T-cell (primary cell): ENCODE measurements at places on chromosomes 7 and 10.
A peak's percentile ranks its signal among the peaks of the same experiment; 100 is the strongest.

GRCh38 chr10:8489823-8490222 lies 435.3 kb downstream of the GATA3 start:
- no peak for DNase-seq

DNA sequence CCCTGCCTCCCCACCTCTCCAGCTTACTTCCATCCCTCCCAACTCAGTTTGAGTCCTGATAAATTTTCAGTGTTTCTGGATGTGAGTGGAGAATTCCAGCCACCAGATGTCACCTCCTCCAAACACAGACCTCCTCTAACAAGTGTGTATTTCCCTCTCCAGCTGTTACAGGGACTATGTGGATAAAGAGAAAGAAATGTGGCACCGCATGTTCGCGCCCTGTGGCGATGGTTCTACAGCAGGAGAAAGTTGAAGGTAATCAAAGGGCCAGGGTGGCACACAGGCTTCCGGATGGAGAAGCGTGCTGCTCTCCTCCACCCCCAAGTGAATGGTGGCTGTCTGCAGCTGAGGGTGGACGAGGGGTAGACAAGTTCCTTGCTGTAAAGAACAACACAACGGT lies 14.7 kb downstream of the FKBP6 start:
- DNase-seq = no peak

DNA sequence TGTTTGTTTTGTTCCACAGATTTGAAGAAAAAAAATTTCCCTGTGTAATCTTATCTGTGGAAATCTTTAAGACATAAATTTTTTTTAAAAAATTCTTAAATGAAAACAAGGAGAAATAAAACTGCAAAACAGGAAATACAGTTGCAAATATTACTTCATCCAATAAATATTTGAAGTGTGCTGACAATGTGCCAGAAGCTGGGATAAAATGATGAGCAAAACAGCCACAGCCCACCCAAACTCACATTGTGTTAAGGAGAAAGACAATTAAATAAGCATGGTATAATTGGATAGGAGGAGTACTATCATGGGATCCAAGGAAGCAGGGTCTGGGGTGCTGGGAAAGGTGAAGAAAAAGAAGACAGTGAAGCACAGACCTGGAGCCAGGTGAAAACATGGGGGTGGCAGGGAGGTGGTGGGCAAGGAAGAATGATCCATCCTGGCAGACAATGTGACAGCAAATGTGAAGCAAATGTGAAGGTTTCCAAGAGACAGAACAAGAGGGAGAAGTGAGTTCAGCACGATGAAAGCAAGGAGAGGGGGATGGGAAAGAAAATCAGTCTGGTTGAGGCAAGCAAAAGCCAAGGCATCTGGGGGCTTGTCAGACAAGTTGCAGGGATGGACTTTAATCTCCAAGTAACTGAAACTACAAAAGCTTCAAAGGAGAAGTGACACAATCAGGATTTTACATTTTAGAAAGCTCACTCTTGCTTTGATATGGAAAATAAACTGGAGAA lies 135.9 kb downstream of the HIBADH start:
- DNase-seq = no peak

DNA sequence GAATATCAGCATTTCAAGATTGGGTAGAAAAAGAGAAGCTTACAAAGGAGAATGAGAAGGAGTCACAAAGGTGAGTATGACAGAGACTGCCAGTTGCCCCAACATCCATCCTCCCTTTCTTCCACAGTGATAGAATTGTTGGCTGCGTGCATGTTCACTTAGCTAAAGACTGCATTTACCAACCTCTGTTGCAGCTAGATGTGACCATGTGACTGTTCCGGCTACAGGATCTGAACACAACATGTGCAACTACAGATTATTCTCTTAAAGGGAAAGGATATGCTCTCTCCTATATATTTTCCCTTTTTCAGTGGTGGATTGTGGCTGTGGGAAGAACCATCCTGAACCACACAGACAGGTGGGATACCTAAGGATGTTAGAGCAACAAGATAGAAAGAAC lies 60.5 kb upstream of the ZNRF2 start:
- no peak for DNase-seq

GRCh38 chr7:142957723-142958122 lies 4.4 kb downstream of the KEL start:
- no peak for DNase-seq

- DNase-seq = no peak
Observed at GRCh38 chr10:80908611-80909010, 370.9 kb downstream of the SH2D4B start.

- DNase-seq = no peak
Observed at GRCh38 chr7:131961054-131961680, 404.7 kb upstream of the PODXL start.

GRCh38 chr10:101611096-101611905 lies 23.2 kb downstream of the DPCD start:
- no peak for DNase-seq

GRCh38 chr10:127576051-127576450 lies 26.9 kb downstream of the NPS start:
- no peak for DNase-seq

- no peak for DNase-seq
Observed at GRCh38 chr7:18499407-18500177, 4.0 kb downstream of the HDAC9 start.

- no peak for DNase-seq
Observed at GRCh38 chr10:3806603-3807002, 21.6 kb upstream of the KLF6 start.

- no peak for DNase-seq
Observed at GRCh38 chr10:70499836-70500167, 21.2 kb downstream of the PALD1 start.

GRCh38 chr10:91974960-91975359 lies 51.4 kb downstream of the BTAF1 start:
- DNase-seq = no peak

GRCh38 chr10:77359950-77360520 lies 277.6 kb downstream of the KCNMA1 start:
- DNase-seq = no peak

GRCh38 chr7:142181966-142182365 lies 70.4 kb downstream of the MGAM2 start:
- no peak for DNase-seq

DNA sequence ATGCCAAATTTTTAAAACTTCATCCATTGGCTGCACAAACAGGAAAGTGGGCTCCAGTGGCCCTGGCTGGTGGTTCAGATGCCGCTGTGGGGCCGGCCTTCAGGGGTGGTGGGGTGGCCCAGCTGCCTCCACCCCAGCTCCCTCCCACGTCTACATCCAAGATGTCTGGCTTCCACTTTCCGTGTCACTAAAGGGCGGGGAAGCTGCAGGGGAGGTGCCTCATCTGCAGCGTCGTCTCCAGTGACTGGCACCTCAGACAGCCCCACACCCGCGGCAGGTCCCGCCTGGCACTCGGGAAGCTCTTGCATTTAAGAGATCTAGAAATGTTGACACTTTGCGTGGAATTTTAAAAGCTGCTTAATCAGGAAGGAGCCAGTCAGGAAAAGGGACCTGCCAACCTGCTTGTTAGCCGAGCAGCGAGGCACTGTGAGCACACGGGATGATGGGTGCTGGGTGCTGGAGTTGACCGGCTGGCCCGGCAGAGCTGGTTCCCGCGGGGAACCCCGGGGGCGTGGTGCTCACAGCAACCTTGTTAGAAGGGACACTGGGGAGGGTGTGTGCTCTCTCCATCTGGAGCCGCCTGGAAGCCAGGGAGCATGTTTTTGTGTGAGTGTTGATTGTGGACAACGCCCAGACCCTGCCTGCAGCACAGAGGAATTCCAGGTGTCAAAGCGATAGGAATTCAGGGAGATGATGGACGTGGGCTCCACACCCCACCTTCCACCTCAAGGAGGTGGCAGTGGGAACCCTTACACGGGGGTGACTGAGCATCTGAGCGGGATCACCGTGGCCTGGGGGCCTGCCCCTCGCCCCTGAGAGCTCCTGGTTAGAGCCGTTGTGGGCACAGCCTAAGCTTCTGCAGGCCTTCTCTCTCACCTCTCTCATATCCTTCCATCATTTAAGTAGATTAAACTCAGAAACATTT lies 320.5 kb downstream of the PTPRN2 start:
- no peak for DNase-seq

DNA sequence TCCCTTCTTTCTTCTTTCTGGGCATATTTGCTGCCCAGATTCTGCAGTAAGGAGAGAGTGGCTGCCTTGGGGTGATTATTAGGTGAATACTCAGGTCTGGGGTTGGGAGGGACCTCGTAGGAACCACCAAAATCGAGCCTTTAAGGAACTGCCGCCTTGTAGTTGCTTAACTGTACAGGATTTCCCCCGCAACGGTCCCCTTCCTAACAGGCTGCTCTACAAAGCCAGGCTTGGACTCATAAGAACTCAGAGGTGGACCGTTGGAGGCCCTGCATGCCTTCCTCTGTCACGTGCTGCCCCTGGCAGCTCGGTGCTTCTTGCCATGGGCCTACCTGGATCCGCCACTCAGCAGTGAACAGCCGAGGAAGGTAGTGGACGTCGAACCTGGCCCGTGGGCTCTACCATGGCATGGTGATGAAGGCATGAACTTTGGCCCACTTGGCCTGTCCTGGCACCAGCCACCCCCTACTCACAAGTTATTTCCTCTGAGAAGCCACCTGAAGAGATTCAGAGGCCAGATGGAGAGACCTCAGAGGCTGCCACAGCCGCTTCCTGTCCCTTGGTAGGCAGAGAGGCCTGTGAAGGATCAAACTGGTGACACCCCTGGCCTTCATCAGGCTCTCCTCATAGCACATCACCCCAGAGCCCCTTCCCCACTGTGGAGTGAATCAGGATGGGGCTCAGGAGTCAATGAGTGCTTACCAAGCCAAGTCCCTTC lies 54.6 kb downstream of the NOD1 start:
- no peak for DNase-seq

DNA sequence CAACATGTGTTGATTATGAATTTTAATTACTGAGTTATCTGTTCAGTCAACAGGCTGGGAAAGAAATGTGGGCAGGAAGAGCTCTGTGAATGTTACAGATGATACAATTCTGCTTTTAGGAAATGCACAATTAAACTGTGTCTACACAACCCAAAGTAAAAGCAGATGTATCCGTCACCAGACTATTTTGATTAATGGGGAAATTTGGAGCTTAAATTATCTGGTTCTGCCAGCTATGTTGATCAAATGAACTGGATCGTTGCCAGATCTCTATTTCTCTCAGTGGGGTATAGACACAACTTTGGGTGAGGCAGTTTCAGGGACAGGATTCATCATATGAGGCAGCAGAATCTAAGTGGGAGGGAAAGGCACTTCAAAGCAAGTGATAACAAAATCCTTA lies 136.5 kb downstream of the NEUROD6 start:
- DNase-seq = no peak

DNA sequence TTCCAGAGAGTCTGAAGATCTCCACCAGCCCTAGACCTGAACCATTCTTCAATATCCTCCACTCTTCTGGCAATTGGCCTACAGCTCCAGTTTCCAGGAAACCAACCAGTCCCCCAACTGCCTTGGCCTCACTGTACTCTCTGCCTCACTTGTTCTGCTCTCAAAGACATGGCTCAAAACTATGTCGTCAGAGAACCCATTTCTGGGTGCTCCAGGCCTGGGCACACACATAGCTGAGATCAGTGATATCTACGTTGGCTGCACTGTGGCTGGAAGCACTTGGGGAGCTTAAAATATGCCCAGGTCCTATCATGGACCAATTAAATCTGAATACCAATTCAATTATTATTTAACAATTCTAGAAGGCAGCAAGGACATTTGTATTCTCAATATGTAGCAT lies 93.1 kb downstream of the COBL start:
- DNase-seq = no peak

- no peak for DNase-seq
Observed at GRCh38 chr7:33661430-33662160, 243.7 kb upstream of the BMPER start.

- no peak for DNase-seq
Observed at GRCh38 chr7:117130262-117130661, 177.0 kb downstream of the ST7 start.

DNA sequence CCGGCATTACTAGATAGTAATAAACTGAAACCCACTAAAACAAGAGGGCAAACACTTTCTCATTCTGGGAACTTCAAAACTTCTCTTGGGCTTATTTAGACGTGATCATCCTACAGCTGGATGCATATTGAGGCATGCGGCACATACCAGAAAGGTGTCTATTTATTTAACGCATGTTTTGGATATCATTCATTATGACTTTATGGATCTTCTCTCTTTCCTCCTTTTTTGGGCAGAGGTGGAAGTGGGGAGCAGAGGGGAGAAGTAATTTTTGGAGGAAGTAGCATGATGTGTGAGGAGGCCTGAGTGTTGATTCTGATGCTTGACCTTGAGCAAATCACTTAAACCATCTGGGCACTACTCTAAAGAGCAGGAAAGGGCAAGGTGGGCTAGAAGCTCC lies 270.6 kb downstream of the TRIL start:
- DNase-seq = no peak

GRCh38 chr10:89377705-89378637 lies at the start of gene IFIT1B:
Gene IFIT1B (plus strand): TSS chr10:89378056. CDS start chr10:89378136, 80 bp downstream.
- DNase-seq = no peak

GRCh38 chr7:81676813-81677212 lies 93.0 kb downstream of the HGF start:
- DNase-seq = no peak

GRCh38 chr7:155871211-155871610 lies 58.9 kb upstream of the SHH start:
- DNase-seq = no peak

GRCh38 chr10:98403812-98404504 lies 11.0 kb downstream of the PYROXD2 start:
- no peak for DNase-seq

DNA sequence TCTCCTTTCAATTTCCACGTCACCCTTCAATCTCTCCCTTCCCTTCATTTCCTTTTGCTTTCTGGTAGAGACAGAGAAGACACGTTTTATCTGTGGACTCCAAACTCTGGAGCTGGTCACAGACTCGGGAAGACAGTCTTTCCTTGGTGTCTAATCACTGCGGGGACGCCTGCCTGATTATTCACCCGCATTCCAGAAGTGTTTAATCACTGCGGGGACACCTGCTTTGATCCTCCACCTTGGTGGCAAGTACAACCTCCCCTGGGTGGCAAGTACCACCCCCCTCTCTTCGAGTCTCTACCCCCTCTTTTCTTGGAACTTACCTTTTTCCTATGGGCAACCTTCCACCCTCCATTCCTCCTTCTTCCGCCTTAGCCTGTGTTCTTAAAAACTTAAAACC lies 15.3 kb upstream of the LRRC61 start:
- no peak for DNase-seq

DNA sequence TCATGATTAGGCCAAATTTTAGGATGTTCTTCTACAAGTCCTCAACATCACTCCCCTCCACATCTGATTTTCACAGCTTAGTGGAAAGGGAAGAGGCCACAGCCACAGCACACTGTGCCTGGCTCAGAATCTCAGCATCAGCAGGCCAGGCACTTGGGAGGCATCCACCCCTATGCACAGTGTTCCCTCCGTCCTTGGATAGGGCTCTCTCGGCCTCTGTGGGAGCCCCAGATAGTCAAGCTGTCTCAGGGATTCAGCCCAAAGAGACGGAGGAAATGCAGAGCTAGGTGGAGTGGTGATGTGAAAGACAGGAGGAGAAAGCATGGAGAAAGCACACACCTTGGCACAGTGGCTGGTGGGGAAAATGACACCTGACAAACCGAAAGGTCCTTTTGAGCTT lies 1.3 kb downstream of the RBP4 start:
- DNase-seq = no peak

GRCh38 chr7:64463636-64464375 lies 99.1 kb downstream of the ZNF680 start:
- peak; percentile 7 for DNase-seq
